Activated T-cell treated with anti-CD3 and anti-CD28 coated beads, Interleukin-2, amount 50 U/mL, for 4 hours (primary cell): ENCODE measurements at places on chromosomes 3 and 15.
A peak's percentile ranks its signal among the peaks of the same experiment; 100 is the strongest.

DNA sequence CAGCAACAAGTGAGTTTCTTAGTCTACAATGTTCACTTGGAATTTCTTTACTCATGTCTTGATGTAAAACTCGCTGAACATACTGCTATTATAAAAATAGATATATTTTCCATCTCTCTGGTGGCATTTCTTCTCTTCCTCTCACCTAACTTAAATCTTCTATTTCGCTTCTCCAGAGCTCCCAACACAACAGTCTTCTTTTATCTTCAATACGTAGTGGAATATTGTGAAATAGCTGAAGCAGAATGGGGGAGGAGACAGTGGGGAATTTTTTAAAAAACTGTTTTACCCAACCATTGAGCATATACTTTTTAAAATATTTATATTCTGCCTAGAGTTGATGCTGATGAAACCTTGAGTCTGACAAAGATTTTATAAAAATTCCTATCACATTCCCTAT lies 548.5 kb downstream of the RBMS3 start:
- no peak for DNase-seq

DNA sequence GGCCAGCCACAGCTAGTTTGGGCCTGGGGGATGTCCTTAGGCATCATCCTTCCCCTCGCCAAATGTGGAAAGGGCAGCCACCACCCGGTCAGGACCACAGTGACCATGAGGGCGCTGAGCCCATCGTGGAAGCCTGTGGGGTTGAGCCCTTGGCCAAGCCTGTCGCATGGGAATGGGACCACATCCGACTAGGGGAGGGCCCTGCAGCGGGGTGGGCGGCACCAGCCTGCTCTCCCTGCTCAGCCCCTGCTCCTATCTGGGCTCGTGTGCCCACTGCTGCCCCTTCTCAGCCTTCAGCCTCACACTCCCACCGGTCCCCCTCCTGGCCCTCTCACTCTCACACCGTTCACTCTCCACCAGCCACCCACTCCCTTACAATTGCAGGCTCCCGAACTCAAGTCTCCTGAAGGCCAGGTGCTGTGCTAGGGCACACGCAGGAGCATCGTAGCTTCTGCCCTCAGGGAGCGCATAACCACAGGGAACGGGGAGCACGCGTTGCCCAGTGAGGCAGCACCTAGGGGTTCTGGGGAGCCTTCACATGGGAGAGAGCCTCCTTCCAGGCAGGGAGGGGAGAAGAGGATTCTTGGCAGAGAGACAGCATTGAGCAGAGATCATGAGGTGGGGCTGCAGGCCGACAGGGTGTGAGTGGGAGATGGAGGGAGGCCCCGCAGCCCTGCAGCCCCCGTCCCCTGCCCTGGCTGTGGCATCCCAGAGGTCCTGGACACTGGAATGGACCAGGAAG lies 26.1 kb downstream of the LOXL1 start:
- DNase-seq = no peak

GRCh38 chr3:16309558-16309957 lies 44.5 kb downstream of the OXNAD1 start:
- peak; percentile 43 for DNase-seq

DNA sequence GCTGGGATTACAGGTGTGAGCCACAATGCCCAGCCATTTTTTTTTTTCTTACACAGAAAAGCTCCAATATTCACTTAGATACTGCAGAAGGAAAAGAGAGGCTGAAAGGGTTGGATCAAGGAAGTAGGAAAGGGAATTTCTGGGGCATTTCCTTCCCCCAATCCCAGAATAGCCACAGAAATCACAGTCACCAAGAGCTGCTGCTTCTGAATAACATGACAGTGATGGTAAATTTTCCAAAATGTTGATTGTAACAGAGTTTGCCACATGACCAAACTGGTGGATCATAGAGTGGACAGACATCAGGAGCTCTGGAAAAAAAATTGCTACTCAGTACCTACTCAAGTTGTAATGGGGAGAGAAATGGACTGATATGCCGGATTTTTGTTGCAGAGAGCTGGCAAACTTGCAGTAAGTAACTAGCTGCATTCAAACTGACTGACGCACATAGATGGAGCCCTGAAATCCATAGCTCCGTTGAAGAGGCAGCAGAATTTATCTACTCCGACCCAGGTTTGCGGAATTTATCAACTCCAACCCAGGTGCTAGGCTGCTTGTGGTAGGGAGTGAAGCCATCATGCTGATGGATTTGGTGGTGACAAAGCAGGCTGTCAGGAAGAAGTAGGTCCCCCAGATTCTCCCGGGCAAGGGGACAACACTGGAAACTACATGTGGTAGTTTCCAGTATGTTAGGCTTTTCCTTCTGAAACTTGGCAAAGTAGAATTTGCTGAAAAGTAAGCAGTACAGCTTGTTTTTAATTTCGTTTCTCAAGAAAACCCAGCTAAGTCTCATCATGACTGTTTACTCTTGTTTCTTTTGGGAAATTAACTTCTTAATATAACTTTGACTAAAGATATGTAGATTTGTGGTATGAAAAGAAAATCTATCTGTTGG lies 10.5 kb upstream of the ADPGK start:
- no peak for DNase-seq

- no peak for DNase-seq
Observed at GRCh38 chr15:58014470-58014869, 51.0 kb downstream of the ALDH1A2 start.

- no peak for DNase-seq
Observed at GRCh38 chr3:103992469-103992868, 1374.2 kb upstream of the ALCAM start.

DNA sequence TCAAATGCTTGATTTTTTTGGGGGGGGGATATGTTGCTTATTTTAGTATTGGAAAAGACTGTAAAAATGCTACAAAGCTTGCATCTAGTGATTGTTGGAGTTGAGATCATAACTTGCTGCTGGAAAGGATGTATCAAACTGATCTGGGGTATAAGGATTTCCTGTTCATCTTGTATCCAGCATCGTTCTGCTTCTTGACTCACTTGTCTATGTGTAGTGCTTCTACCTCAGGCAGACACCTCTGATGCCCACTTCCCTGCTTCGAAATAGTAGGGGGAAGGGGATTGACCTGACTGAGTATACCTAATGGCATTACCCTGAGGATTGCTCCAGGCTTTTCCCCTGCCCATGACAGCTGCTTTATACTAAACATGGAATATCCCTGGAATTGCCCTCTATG lies 42.7 kb downstream of the STT3B start:
- no peak for DNase-seq

- no peak for DNase-seq
Observed at GRCh38 chr15:90959894-90960293, 5.2 kb downstream of the RCCD1 start.

- DNase-seq = no peak
Observed at GRCh38 chr3:126955004-126955790, 27.7 kb upstream of the PLXNA1 start.
